Uterus (tissue), 4 donors: ENCODE measurements at places on chromosomes 4 and X. TPM values are rescaled to one million over a fixed set of nuclear protein-coding genes. Genes with fewer than 3 reads are reported as not detected.

GRCh38 chrX:19332983-19333382 is 10.7 kb upstream of the PDHA1 start:
- no peak for DNase-seq

GRCh38 chr4:112855058-112855457 is 194.4 kb upstream of the ANK2 start:
- DNase-seq, result no peak

Gene FRAS1
- 1.0 TPM for total RNA-seq

DNA sequence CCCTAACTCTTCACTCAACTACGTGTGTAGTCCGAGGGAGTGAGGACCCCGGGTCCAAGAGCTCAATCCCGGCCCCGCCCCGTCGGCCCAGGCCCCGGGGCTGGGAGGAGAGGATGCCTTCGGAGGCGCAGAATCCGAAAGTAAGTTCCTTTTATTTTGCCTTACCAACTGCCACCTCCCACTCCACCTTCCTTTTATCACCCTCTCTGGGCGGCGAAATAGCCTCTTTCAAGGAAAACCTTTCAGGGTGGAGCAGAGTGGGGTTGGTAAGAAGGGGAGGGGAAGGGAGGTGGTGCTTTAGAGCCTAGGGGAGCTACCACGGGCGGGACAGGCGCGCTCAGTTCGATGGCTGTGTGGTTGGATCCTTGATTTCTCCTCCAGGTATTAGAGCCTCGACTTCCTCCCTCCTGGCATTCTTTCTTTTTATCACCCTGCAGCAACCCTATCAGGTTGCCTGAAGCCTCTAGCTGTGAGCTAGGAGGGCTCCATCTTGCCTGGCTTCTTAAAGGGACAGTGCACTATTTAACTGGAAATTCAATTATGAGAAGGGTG is 191.2 kb downstream of the RRAGB start:
- DNase-seq, result no peak

GRCh38 chr4:182018691-182019090 is 224.5 kb upstream of the TENM3 start:
- no peak for DNase-seq

Gene ANK2
- 30.0 TPM for total RNA-seq

Gene LIMCH1
- 12.9 TPM for total RNA-seq

Gene FAM9A
- total RNA-seq, result not detected

DNA sequence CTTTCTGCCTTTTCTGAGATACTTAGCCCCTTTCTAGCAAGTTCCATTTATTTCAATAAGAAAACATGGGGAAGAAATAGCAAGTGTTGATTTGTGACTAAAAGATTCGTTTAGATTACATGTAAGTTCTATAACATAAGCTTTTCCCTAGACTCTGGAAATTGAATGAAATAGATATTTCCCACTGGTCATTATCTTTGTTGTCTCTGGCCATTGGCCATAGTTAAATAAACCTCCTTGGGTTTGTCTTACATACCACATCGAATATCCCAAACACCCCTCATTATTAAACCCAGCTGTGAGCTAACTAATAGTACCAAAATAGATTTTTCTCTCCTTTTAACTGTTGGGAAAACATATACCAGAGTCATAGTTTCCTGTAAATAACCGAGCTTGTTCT is 534.8 kb downstream of the IQCM start:
- DNase-seq, result no peak

Gene SLC6A14
- not detected for total RNA-seq

Gene TGIF2LX
- total RNA-seq, result not detected

- no peak for DNase-seq
These were observed 30.9 kb downstream of the RBPJ start for GRCh38 chr4:26351685-26352084.

- no peak for DNase-seq
These were observed 55.4 kb upstream of the ESX1 start for GRCh38 chrX:104310090-104310489.

- no peak for DNase-seq
These were observed 178.3 kb downstream of the AFAP1 start for GRCh38 chr4:7761312-7761711.

Gene CLIC2
- 15.3 TPM for total RNA-seq

GRCh38 chrX:110125446-110126162 is 122.7 kb downstream of the TMEM164 start:
- no peak for DNase-seq

DNA sequence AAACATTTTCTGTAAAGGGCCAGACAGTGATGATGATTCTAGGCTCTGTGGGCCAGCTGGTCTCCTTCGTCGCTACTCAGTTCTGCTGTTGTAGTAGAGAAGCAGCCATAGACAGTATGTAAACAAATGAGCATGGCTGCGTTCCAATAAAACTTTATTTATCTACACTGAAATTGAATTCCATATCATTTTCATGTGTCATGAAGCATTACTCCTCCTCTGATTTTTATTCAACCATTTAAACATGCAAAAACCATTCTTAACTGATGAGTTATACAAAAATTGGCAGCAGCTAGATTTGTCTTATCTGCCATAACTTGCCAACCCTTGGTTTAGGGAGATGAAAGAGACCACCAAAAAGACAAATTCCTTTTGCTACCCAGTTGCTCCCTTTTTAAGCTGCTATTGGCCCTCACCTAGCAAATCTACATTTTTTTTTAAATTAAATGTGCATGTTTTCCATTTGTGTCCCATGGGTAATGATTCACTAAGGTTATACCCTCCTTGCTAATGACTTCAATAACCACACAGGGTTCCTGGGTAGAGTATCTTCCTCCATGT is 309.9 kb downstream of the DHX15 start:
- DNase-seq, result no peak

Gene OTC
- total RNA-seq, result 4.2 TPM

DNA sequence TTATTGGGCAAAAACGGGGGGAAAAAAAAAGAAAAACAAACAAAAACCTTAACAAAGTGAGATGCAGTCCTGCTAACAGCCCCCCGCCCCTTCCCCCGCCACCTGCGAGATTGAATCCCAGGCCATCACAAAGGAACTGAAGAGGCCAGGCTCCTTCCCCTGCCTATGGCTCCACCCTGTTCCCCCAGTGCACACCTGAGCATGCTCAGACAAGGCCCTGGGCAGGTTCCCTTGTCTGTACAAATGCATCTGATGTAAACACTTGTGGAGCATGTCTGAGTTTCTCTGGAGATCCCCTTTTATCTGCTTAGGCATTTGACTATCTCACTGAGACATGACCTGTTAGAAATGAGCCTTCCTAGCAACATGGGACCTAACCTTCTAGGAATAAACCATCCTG is 983.7 kb upstream of the PABPC4L start:
- no peak for DNase-seq
